CD4-positive, alpha-beta memory T cell (primary cell): ENCODE measurements at places on chromosomes 5 and 9.

DNA sequence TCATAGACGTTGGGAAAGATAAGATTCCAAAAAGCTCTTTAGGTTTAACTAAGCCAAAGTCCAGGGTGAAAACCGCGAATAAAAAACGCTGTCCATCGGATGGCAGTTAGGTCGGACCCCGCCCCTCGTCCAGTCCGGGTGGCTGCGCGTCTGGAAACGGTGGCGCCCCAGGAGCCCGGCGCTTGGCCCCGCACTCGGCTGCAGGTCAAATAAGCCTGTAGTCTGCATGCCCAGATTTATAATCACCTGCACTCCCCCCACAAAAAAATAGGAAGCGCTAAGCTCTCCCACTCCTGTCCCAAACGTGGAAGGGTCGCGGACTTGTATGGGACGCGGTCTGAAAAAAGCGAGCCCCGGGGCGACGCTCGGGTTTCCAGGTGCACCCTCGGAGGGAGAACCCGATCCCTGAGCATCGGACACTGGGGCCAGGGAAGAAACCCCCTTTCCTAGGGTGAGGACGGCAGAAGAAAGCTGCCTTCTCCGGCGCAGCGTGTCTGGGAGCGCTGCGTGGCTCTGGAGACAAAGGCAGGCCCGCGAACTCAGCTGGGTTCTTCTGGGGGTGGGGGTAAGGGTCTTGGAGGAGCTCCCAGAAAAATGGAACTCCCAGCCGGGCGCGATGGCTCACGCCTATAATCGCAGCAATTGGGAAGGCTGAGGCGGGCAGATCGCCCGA is 923 bp upstream of the ZBTB5 start:
- DNase-seq = peak; percentile 23

DNA sequence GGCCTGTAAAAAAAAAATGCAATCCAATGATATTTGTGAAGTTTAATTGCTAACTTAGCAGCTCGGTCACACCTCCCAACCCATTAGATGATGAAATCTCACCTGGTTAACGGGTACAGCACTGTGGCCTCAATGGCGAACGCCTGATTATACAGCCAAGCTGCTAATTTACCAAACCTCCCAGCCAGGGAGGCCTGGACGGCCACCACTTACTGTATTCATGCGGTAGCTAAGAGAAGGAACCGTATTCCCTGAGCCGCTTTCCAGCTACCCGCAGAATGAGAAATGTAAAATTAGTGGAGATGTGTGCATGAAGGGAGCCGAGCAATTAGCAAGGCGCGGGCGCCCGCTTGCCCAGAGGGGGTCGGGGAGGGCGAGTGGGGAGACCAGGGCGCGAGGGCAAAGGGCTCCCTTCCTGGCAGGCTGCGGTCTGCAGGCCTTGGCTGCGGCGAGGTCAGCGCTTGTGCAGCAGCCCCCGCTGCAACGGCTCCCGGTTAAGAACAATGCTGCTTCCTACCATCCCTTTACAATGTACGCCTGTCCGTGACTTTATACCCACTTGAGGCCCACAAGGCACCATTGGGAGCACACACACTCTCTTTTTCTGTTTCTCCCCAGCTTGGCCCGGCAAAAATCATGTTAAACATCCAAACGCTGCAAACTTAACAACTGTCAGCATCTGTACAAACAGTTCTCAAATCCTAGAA is 70.4 kb upstream of the TBCA start:
- no peak for DNase-seq

GRCh38 chr5:94367900-94368299 is 250.5 kb downstream of the KIAA0825 start:
- DNase-seq = no peak

GRCh38 chr9:114899461-114899860 is 30.9 kb downstream of the TNFSF8 start:
- no peak for DNase-seq

DNA sequence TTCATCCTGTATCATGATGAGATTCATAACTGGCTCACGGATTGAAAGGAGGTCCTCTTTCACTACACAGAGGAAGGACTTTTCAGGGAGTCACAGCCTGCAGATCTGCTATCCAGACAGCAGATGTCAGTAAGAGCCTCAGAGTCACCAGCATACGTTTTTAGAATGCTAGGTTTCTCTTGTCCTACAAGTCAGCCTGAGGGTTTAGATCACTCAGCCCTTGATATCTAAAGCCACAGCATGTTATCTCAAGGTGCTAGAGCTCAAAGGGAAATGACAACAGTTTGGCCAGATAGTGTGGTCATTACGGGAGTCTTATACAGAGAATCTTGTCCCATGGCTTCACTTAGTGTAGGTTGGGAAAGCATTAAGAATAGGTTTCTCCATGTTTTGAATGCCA is 30.9 kb upstream of the SLC46A2 start:
- DNase-seq = no peak

GRCh38 chr5:91291628-91292569 is 91.2 kb downstream of the ARRDC3 start:
- DNase-seq = no peak

GRCh38 chr9:105269593-105269992 is 25.1 kb downstream of the SLC44A1 start:
- DNase-seq = no peak

DNA sequence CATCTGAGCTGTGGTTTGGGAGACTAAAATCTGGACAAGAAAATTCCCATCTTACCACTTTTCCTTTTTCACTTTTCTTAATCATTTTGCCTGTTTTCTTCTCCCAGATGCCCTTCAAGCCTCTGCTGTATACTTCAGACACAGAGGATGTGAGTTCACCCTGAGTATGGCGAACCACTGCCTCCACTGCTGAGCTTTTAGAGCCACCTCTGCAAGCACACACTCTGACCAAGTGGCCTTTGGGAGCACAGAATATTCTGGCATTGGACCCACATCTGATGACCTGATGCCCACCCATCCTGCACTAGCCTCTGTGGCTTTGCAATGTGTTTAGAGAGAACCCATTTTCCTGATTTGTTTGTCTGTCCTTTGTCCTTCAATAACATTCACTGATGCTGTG is 32.5 kb downstream of the TERT start:
- no peak for DNase-seq

DNA sequence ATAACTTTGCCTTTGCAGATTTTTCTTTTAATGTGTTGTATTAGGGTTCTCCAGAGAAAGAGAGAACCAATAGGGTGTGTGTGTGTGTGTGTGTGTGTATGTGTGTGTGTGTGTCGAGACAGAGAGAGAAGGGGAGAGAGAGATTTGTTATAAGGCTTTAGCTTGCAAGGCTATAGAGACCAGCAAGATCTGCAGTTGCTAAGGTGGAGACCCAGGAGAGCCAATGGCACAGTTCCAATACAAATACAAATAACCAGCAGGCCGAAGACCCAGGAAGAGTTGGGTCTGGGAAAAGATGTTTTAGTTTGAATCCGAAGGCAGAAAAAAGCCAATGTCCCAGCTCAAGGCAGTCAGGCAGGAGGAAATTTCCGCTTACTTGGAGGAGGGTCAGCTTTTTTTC is 23.0 kb downstream of the TMOD1 start:
- DNase-seq = no peak

DNA sequence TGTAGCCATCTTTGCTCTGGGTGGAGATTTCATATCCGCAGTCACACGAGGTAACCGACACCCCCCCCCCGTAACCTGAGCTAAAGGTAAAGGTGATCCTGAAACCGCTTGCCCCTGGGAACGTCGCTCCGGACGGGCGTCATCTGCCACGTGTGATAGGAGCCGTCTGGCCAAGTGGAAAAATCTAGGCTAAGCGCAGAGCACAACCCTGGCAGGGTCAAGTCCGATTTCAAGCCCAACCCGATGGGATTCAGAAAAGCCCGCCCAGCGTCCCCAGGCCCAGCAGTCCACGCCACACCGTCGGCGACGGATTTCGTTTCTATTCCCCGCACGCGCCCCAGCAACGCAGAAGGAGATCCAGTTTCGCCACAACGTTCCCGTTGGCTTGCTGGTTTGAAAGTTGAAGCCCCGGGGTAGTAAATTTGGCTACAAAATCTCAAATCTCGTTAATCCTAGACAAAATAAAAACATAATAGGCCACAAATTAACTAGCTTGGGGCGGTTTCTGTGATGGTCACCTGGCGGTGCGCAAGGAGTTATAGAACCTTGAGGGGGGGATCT is 32.4 kb upstream of the NFIB start:
- no peak for DNase-seq

GRCh38 chr5:56507351-56507930 is 274.3 kb upstream of the ANKRD55 start:
- no peak for DNase-seq

DNA sequence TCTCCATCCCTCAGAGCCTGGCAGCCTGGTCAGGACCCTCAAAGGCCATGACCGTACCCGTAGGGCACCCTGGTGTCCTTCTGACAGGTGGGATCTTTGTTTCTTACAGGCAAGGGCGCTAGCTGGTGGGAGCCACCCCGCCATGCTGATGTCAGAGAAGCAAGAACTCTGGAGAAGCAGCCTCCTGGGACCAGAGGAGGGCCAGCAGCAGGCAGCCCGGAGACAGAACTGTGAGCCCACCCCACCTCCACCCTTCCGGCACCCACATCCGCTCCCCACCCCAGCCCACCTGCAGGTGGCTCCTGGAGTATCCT is 42.2 kb upstream of the IL17B start:
- DNase-seq = no peak

GRCh38 chr5:92704590-92704989 is 876.4 kb downstream of the NR2F1-AS1 start:
- no peak for DNase-seq

DNA sequence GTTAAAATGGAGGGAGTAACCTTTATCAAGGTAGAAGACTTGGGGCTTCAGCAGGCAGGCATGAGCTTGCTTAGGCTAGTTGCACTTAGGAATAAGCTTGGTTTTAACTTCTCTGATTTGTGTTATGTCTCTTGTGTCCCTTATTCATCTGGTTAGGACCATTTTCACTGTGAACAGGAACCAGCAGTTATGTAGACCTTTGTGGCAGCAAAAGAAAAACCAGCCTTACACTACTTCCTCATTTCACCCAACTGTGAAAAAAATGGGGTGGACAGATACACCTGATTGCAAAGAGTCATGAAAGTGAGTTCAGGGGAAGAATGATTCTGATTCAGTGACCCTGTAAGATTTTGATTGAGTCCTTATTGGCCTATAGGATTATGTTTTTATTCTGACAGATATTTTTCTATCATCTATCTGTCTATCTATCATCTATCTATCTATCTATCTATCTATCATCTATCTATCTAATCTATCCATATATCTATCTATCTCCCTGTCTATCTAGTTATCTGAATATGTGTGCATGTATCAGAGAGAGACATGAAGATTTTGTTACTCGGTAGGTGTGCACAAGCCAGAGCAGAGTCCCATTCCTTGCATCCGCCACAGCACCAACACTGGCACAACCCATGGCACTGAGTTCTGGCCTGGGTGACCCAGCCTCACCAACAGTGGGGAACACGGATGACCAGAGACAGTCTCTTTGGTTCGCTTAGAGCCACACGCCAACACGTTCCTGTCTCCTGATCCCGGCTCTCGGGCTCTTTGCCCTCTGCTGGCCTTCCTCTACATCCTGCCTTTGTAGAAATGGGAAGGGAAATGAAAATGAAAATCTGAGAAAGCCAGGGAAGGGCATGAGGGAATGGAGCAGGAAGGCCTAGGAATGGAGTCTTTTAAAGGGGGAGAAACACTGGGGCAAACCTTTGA is 1.3 kb upstream of the ZNF366 start:
- DNase-seq = no peak

- DNase-seq = no peak
Measured at GRCh38 chr5:1053391-1054017, 44.9 kb downstream of the NKD2 start.

GRCh38 chr5:175895686-175896102 is 24.3 kb downstream of the CPLX2 start:
- DNase-seq = peak; percentile 73

GRCh38 chr9:120855827-120856670 is 13.3 kb upstream of the PSMD5 start:
- no peak for DNase-seq

- no peak for DNase-seq
Measured at GRCh38 chr5:95857185-95857945, 34.8 kb upstream of the GLRX start.

- no peak for DNase-seq
Measured at GRCh38 chr5:125232779-125233230, 486.4 kb upstream of the ZNF608 start.
